SJCRH30 (cell line): ENCODE measurements at places on chromosomes 2 and 18.

DNA sequence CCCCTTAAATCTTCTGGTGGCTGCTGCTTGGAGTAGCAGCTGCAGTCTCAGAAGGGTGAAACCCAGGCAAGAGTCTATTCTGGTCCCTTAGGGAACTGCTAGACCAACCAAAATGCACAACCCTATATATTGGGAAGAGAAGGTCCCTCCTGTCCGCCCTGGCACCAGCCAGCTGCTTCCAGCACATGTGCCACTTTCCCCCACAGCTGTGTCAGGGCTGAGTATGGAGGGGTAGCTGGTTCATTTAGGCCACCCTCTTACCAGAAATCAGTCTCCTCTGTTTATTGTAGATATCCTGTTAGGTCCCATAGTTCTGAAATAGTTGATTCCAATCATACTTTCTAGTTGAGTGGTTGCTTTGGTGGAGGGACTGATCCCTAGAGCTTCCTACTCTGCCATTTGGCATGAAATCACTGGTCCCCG is 68.9 kb downstream of the BIRC6 start:
- peak overlapping the region; percentile 38 for H3K27ac ChIP-seq
- peaks cover 26% of the 10 kb centered on the region for H3K4me1 ChIP-seq
- H3K27me3 ChIP-seq, result no peaks in the 10 kb centered on the region
- peaks cover 20% of the 10 kb centered on the region for H3K36me3 ChIP-seq
- H3K4me3 ChIP-seq, result no peak overlapping the region

DNA sequence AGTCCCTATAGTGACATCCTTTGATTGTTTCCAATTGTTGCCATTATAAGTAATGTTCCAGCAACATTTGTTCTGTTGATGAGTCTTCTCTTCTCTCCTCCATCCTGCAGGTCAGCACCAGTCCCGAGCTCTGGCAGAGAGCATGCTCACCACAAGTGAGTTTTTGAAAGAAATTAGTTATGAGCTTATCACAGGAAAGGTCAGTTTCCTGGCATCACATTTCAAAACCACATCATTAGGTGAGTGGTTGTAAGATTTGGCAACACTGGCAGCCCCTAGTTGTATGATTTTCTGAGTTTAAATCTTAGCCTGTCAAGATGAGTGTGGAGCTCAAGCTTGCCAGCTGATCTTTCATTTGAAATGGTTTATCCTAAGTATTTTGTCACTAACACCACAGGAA is 149.6 kb downstream of the ESCO1 start:
- DNase-seq, result no peak
- no peak overlapping the region for H3K27ac ChIP-seq
- H3K36me3 ChIP-seq, result no peaks in the 10 kb centered on the region
- no peaks in the 10 kb centered on the region for H3K27me3 ChIP-seq
- no peak overlapping the region for H3K4me3 ChIP-seq

DNA sequence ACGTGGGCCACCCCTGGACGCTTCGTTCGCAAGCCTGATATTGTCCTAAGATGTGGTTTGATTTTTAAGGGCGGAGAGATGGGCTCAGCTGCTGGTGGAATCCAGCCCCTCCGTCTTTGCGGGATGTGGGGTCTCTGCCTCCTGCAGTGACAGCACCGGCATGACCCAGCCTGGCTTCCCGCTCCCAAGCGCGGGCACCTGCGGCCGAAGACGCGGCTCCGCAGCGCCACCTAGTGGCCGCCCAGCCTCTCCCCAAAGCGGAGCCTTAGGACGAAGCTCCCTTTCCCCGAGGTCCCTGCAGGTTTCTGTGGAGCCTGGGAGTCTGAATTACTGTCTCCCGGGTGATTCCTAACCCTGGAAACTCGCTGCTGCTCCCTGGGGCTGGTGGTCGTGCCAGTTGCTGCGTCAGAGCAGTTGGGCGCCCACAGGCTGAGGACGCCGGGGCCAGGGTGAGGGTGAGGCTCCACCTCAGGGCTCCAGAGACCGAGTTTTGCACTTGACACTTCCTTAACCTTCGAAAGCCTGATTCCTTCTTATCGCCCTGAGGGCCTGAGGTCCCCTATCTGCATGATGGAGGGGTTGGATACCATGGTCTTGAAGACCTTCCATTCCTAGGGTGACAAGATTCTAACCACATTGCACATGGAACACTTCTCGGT is 137.5 kb downstream of the TPO start:
- DNase-seq, result peak; percentile 46
- no peak overlapping the region for H3K4me3 ChIP-seq
- peaks cover 7% of the 10 kb centered on the region for H3K4me1 ChIP-seq
- H3K36me3 ChIP-seq, result no peaks in the 10 kb centered on the region
- no peak overlapping the region for H3K27ac ChIP-seq
- H3K27me3 ChIP-seq, result peaks cover 16% of the 10 kb centered on the region; the same call in 1 of the 2 replicates

DNA sequence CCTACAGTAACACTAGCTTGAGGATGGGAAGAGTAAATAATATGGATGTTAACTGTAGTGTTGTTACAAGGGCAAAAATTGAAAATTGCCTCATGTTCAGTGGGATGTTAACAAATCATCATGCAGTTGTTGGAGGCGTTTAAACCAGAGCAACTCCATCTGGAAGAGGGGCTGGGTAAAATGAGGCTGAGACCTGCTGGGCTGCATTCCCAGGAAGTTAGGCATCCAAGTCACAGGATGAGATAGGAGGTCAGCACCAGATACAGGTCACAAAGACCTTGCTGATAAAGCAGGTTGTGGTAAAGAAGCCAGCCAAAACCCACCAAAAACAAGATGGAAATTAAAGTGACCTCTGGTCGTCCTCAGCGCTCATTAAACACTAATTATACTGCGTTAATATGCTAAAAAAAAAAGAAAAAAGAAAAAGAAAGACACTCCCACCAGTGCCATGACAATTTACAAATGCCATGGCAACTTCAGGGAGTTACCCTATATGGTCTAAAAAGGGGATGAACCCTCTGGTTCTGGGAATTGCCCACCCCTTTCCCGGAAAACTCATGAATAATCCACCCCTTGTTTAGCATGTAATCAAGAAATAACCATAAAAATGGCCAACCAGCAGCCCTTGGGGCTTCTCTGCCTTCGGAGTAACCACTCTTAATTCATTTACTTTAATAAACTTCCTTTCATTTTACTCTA is 101.4 kb downstream of the MYO5B start:
- H3K27ac ChIP-seq, result no peak overlapping the region
- no peak for DNase-seq
- no peaks in the 10 kb centered on the region for H3K27me3 ChIP-seq
- no peak overlapping the region for H3K4me3 ChIP-seq
- peaks cover 3% of the 10 kb centered on the region; the same call in 1 of the 2 replicates for H3K4me1 ChIP-seq

GRCh38 chr2:31275976-31276375 is 42.0 kb downstream of the EHD3 start:
- DNase-seq, result peak; percentile 24
- H3K4me1 ChIP-seq, result no peaks in the 10 kb centered on the region
- no peaks in the 10 kb centered on the region for H3K36me3 ChIP-seq
- H3K27me3 ChIP-seq, result no peaks in the 10 kb centered on the region; the same call in 1 of the 2 replicates
- no peak overlapping the region for H3K4me3 ChIP-seq

DNA sequence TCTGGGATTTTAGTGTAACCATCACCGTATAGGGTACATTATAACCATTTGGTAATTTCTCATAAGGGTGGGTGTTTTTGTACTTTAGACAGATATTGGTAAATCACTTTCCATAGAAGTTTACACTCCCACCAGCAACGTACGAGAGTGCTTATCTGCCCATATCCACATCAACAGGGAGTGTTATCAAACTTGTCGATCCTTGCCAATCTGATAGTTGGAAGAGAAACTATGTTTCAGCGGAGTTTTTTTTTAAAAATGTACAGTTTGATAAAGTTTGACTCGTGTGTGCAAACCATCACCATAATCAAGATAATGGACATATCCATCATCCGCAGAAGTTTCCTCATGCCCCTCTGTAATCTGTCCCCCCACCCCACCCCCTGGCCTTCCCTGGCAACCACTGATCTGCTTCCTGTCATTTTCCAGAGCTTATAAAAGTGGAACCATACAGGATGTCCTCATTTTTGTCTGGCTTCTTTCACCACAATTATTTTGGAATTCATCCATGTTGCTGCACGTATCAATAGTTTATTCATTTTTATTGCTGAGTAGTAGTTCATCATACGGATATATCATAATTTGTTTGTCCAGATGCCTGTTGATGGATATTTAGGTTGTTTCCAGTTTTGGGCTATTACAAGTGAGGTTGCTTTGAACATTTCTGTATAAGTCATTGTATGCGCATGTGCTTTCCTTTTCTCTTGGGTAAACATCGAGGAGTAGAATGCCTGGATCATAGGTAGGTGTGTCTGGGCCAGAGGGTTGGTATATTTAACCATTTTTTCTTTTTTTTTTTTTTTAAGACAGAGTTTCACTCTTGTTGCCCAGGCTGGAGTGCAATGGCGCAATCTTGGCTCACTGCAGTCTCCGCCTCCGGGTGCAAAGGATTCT is 18.6 kb downstream of the GLI2 start:
- H3K4me3 ChIP-seq, result no peak overlapping the region
- no peaks in the 10 kb centered on the region for H3K27me3 ChIP-seq
- no peak for DNase-seq
- peaks cover 29% of the 10 kb centered on the region for H3K4me1 ChIP-seq

DNA sequence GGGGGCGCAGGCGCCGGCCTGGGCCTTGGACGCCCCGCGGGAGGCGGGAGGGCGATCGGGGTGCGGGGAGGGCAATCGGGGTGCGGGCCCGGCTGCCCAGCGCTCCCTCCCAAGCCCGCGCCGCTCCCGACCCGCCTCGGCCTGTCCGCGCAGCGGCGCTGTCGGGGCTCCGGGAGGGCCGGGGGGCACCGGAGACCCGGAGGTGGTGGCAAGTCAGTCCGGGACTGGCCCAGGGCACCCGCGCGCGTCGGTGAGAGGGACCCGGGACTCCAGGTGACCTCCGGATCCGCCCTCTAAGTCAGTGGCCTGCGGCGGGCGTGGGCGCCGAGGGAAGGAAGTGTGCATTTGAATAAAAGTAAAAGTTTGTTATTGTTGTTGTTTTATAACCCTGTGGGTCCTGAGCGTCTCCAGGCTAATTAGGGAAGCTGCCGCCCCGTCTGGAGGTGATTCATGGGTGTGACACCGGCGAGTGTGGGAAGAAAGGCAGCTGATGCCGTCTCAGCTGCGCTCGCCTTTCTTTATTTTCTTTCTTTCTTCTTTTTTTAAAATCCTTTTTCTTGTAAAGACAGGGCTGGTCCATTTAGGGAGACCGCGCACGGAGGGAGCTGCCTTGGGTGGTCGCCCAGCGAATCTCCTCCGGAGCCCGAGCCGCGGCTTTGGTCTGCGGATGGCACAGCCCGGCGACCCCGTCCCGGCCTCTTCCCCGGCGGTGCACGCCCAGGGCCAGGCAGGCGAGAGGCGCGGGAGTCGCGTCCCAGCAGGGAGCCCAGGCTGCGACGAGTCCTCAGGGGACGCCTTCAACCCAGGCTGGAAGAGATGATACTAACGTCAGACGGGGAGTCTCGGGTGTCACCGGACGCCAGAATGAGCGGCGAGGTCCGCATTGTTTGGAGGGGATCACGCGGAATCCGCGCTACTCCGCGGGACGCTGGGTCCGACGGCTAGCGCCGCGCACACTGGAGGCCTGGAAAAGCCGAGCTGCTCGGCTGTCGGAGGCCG is 627 bp upstream of the CRACDL start:
- H3K27me3 ChIP-seq, result no peaks in the 10 kb centered on the region
- no peak overlapping the region for H3K4me3 ChIP-seq
- H3K27ac ChIP-seq, result no peak overlapping the region

- H3K4me3 ChIP-seq, result no peak overlapping the region
- no peaks in the 10 kb centered on the region for H3K27me3 ChIP-seq
- no peaks in the 10 kb centered on the region for H3K36me3 ChIP-seq
Observed at GRCh38 chr2:19185086-19185485, 173.3 kb downstream of the OSR1 start.

DNA sequence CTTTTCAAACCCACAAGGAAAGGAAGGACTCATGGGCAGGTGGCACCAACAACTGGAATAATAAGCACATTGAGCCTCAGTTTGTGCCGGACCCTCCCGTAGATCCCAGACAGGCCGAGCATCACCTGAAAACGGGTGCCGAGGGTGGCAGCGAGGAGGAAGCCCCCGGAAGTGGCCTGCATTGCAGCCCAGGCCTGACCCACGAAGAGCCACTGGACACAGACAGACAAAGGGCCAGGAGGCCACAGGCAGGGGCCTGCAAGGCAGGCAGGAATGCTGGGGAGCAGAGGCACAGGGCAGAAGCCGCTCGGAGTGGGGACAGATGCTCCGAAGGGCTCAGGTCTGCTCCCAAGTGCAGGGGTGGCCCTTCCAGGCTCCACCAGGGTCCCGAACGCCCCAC is 31.7 kb downstream of the MTERF4 start:
- DNase-seq, result no peak
- H3K27me3 ChIP-seq, result no peaks in the 10 kb centered on the region
- no peaks in the 10 kb centered on the region; the same call in 1 of the 2 replicates for H3K36me3 ChIP-seq
- H3K4me1 ChIP-seq, result no peaks in the 10 kb centered on the region
- no peak overlapping the region for H3K4me3 ChIP-seq
- no peak overlapping the region for H3K27ac ChIP-seq

- DNase-seq, result no peak
- H3K27me3 ChIP-seq, result peaks cover 10% of the 10 kb centered on the region
- no peaks in the 10 kb centered on the region for H3K36me3 ChIP-seq
- no peak overlapping the region for H3K4me3 ChIP-seq
- H3K27ac ChIP-seq, result no peak overlapping the region
Observed at GRCh38 chr2:98833172-98833916, 102.4 kb upstream of the MGAT4A start.

GRCh38 chr18:64752707-64753106 is 603.8 kb upstream of the LINC00305 start:
- no peak overlapping the region for H3K27ac ChIP-seq
- no peak overlapping the region for H3K4me3 ChIP-seq
- H3K4me1 ChIP-seq, result no peaks in the 10 kb centered on the region
- no peaks in the 10 kb centered on the region for H3K36me3 ChIP-seq
- no peak for DNase-seq

GRCh38 chr2:4992226-4992625 is 700.0 kb upstream of the SOX11 start:
- no peaks in the 10 kb centered on the region for H3K4me1 ChIP-seq
- H3K4me3 ChIP-seq, result no peak overlapping the region
- no peaks in the 10 kb centered on the region; the same call in 1 of the 2 replicates for H3K27me3 ChIP-seq
- DNase-seq, result no peak
- no peaks in the 10 kb centered on the region for H3K36me3 ChIP-seq

DNA sequence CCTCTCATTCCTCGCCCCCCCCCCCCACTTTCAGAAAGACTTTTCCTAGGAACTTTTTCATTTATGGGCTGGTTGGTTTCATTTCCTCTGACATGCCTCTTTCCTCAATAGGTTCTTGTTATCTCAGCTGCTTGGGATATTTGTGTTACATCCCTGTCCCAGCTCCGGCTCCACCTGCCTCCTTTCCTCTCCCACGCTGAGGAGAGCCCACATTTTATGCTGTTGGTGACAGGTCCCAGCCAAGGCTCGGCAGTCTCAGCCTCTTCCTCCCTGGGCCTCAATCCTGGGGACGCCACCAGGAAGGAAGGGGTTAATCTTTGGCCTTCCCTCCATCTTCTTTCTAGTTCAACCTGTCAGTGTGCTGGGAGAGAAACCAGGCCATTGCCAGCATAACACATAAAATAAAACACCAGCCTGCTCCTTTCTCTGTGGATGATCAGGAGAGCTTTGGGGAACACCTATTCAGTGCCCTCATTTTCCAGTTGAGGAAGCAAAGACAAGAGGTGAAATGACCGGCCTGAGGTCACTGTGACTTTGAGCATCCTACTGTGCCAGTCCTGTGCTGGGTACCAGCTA is 216.9 kb upstream of the TNP1 start:
- peaks cover 16% of the 10 kb centered on the region for H3K4me1 ChIP-seq
- no peak overlapping the region for H3K4me3 ChIP-seq
- H3K36me3 ChIP-seq, result no peaks in the 10 kb centered on the region

GRCh38 chr2:178899656-178900055 is 92.4 kb upstream of the TTN start:
- H3K36me3 ChIP-seq, result no peaks in the 10 kb centered on the region; the same call in 1 of the 2 replicates

GRCh38 chr18:32998285-32998684 is 225.5 kb upstream of the KLHL14 start:
- no peak overlapping the region for H3K27ac ChIP-seq
- no peaks in the 10 kb centered on the region for H3K27me3 ChIP-seq
- no peak overlapping the region for H3K4me3 ChIP-seq
- no peaks in the 10 kb centered on the region for H3K4me1 ChIP-seq
